ENCODE measurements at places on chromosomes 13 and 19.

DNA sequence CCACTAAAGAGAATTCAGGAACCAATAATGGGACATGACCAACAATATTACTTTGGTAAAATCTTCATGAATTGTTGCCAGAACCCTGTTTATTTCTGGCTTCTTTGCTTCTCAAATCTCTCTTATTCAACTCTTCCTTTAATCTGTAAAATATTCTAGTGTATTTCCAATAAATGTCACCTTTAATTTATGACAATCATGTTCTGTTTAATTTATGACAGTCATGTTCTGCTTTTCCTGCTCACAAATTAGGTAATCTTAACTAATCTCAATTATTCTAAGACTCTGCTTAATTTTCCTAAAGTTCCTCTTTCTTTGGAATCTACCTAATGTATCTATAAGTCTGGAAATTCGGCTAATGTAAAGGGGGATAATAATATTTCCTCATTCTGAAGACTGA lies 847.6 kb upstream of the KLHL1 start:
- no peak for DNase-seq

DNA sequence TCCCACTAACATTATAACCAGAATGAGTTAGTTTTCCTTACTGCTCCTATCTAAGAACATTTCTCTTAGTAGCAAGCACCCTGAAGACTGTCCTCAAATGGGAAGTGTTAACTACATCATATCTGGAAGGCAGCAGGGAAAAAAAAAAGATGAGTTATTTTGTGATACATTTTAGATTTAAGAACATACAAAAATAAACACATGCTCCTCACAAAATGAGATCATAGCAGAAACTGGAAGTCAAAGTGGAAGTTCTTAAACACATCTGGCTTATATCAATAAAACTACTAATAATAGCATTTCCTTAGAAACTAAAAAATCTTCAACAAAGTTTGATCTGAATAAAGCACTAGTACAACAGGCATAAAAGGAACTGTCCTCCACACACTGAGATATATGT lies 70.4 kb downstream of the SLITRK6 start:
- DNase-seq, result no peak

DNA sequence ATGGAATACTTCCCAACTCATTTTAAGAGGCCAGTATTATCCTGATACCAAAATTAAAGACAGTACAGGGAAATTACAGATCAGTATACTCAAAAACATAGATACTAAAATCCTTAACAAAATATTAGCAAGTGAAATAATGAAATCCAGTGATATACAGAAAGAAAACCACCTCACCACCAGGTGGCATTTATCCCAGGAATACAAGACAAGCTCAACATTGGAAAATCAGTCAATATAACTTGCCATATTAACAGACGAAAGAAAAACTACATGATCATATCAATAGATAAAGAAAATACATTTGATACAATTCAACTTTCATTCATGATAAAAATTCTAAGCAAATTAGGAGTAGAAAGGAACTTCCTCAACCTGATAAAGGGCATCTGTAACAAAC lies 6.7 kb upstream of the GNA15 start:
- no peak for DNase-seq

DNA sequence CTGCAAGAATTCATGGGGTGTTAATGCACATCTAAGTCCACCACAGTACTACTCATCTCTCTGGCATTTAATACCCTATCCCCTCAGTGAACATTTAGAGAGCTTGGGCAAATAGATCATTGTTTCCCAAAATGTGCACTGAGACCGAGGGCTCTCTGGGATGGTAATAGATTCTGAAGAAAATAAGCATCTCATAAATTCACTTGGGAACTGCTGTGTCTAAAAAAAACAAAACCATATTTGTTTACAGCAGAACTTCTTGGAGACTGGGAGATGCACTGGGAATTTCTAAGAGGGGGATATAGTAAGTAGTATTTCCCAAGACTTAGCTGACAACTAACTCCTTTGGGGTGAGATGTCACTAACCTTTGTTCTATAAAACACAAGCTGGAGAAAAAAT lies 58.4 kb downstream of the ENOX1 start:
- no peak for DNase-seq

DNA sequence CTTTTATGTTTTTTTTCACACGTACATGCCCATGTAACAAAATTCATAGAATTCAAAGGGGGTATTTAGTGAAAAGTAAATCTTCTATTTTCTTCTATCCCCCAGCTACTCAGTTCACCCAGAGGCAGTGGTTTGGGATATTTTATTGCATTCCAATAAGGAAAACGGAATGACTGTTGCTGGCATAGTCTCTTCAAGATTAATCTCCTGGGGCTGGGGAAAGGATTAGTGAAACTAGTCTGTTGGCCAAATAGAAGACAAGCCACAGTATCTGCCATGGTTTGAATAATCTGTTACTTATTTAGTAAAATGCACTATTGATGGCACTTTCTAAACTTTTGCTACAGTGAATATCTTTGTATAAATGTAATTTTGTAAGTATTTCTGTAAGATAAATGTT lies 122.0 kb downstream of the NDFIP2 start:
- DNase-seq, result no peak

GRCh38 chr13:63048653-63049052 lies 1633.0 kb upstream of the PCDH20 start:
- no peak for DNase-seq

DNA sequence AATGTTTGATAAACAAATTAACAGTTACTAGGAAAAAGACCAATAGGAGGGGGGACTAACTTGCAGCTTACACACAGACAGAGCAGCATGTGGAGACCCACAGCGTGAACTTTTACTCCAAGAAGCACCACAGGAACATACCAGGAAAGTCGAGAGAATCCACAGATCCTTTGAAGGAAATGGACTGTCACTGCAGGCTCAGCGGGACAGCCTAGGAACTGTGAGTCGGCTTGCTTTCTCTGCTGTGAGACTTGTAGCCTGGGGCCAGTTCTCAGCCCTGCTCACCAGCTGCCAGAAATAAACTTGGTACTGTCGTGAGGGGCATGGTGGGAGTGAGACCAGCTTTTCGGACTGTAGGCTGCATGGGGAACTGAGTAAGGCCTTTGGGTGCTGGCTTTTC lies 1211.5 kb downstream of the PCDH17 start:
- no peak for DNase-seq

Data from activated T-cell treated with anti-CD3 and anti-CD28 coated beads for 24 hours (primary cell).